ENCODE measurements at places on chromosomes 1 and 21. TPM values are rescaled to one million over a fixed set of nuclear protein-coding genes. Genes with fewer than 3 reads are reported as not detected.

The PTGFR gene
- total RNA-seq = 28.6 TPM

The RGS8 gene
- total RNA-seq = not detected

The GBP5 gene
- total RNA-seq = 1.4 TPM

The CFHR3 gene
- total RNA-seq = 0.39 TPM

The PDC gene
- total RNA-seq = not detected
